ENCODE measurements at places on chromosomes 2 and 18.

DNA sequence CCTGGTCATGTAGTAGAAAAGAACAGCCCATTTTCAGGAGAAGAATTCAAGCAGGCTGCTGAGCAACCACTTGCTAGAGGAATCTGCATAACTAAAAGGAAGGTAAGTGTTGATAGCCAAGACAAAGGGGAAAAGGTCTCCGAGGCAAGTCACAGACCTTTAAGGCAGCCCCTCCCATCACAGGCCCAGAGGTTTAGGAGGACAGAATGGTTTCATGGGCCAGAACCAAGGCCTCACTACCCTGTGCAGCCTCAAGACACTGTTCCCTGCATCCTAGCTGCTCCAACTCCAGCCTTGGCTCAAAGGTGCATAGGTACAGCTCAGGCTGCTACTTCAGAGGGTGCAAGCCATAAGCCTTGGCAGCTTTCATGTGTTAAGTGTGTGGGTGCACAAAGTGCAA, 238.6 kb upstream of the CYP26B1 start:
- no peak for DNase-seq

GRCh38 chr2:5914811-5915611, 222.8 kb downstream of the SOX11 start:
- DNase-seq = no peak

DNA sequence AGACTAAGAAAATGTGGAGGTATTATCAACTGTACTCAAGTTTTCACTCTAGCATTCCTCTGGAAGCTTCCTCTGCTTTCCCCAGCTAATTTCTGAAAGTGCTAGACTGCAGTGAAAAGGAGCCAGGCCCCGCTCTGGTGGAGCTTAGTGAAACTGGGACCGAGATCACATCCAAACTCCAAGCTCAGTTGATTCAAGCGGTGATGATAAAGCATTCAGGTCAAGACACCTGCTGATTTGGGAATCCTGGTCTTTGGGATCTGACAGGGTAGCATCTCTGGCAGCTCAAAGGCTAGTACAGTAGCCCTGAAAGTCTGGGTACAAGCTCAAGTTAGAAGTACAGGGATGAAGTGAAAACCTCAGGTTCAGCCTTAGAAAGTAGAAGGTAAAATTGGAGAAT, 120.2 kb upstream of the CRIM1 start:
- no peak for DNase-seq

GRCh38 chr2:109393662-109393972, 220.1 kb downstream of the SEPTIN10 start:
- no peak for DNase-seq

- DNase-seq = no peak
These were observed 99.8 kb upstream of the NEUROD1 start for GRCh38 chr2:181780047-181780651.

DNA sequence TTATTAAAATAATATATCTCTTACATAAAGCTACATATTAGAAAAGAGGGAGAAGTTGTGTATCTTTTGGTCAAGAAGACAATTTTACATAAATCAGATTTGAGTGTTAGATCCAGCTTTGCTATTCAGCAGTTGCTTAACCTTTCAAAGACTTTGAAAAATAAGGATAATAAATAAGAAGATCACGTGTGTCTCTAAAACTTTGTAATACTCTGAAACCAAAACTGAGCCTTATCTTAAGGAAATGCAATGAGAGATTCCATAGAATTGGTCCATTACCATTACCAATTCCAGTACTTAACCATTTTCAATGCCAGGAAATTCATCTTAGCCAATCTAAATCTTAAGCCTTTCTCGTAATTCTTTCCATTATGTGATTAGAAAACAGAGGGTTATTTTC, 89.2 kb upstream of the COL5A2 start:
- DNase-seq = no peak

GRCh38 chr2:130864830-130865800, 28.4 kb downstream of the ARHGEF4 start:
- DNase-seq = no peak

GRCh38 chr2:132680544-132680943, 10.5 kb upstream of the LYPD1 start:
- no peak for DNase-seq

DNA sequence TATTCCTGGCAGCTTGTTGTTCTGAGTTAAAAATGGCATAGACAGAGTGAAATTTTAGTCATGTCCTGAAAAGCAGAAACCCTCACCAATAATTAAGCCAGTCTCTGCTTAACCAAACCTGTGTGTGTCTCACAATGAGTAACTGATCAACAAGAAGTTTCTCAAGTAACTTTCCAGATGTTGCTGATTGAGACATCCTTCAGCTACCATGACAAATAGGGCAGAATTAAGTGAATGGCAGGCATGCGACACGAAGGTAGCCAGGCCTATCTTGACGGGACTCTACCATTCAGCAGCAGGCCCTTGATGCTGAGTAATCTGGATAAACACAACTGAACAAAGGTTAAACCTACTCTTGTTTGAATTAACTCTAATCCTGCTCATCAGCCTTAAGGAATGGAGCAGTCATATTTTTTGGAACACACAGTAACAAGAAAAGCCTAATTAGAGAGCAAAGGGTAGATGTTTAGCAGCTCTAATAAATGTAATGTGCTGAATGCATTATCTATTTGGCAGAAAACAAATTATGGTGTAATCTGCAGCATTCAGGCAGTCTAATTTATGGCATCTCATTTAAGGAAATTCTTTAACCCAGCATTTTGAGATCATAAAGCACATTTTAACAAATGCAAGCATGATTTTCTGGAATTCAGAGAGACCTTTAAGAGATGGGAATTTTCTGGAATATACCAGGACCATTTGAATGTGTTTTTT, 159.5 kb upstream of the EPHA4 start:
- no peak for DNase-seq

DNA sequence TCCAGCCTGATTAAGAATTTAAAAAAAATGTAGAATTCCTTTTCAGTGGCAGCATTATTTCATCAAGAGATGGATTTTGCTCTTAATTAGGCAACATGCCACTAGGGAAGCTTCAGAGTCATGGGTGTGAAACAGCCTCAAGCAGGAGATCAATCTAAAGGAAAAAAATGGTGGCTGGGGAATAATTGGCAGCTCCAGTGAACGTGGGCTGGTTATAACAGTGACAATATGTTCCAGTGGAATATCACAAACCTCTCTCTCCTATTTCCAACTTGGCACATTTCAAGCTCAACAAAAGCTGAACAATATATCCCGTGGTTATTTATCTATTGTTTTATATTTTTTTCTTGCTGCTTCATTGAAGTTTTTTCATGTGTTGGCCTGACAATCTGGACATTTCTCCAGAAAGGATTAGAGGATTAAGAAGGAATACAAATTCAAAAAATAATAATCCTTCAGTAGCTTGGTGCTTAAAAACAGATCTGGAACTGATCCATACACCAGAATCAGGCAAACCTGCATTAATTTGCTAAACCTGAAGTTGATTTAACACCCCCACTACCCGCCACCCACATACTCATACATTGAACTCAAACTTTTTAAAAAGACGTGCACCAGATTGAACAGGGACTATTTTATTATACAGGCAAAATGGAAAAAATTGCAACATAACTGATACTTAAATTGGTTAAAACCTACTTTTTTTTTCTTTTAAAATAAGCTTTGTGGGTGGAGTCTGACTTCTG, 255.9 kb upstream of the SPRED2 start:
- DNase-seq = no peak

DNA sequence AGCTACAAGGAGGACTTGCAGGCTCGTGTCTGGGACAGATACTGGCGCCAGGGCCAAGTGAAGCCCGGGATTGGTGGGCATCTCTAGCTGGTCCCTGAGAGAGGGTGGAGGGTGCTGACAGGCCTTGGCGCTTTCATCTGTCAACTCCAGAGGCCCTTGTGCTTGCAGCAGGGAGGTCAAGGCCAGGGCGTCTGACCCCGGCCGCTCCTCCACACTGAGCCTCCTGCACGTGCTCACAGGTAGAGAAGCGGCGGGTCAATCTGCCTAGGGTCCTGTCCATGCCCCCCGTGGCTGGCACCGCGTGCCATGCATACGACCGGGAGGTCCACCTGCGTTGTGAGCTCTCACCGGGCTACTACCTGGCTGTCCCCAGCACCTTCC, 9.5 kb downstream of the CAPN10 start:
- DNase-seq = no peak

DNA sequence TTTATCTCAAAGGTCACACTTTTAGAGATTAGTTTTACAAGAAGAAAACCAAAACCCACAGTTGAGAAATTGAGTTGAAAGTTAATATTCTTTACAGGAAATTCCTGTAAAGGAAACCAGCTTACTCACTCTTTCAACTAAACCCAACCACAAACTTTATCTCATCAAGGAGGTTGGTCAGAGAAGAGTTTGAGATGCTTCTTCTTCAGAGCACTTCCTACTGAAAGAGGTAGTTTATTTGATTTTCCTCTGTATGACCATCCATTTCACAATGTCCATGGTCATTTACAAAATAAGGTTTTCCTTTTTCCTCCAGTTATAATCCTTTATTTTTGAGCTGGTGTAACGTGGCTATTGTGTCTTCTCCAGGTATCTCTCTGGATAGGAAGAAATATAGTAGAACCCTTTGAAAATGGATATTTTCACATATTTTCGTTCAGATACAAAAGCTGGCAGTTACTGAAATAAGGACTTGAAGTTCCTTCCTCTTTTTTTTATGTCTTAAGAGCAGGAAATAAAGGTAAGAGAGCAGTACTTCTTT, 4.5 kb upstream of the IL18RAP start:
- DNase-seq = no peak

GRCh38 chr2:167703441-167703840, 544.0 kb downstream of the STK39 start:
- DNase-seq = no peak

DNA sequence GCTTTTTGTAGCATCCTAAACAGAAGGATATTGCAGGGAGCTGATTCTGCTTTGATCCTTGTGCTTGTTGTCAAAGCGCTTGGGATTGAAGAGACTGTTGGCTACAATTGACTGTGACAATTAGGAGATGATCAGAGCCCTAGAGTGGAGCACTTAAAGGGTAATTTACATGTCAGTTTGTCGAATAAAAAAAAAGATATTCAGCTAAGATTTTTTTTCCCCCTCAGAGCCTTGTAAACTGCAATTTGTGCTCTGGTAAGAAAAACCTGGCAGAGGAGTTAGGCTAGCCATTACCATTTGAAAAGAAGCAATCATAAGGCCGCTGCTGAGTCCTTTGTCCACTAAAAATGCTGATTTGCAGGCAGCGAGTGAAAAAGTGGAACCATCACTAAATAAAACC, 47.8 kb upstream of the ZEB2 start:
- no peak for DNase-seq

DNA sequence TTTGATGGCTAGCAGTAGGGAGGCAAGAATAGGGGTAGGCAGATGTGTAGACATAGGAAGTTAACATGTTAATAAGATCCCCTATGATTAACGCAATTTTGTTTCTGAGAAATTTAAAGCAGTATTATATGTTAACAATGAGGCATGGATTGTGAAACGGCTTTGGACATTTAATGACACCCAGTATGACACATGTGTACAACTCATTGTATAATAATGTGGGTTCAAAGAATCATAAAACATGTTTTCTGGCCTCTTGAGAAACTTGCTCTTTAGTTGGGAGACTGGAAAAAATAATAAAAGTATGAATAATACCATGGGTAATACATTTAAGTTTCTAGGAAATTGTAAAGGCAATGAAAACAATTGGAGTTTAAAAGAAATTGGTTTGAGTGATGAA, 332.1 kb upstream of the CDH20 start:
- DNase-seq = no peak

- DNase-seq = no peak
These were observed 28.7 kb downstream of the CCDC141 start for GRCh38 chr2:179021258-179021657.

- DNase-seq = no peak
These were observed 571.7 kb upstream of the FANCL start for GRCh38 chr2:58812771-58813344.

GRCh38 chr2:204024503-204024902, 87.9 kb downstream of the ICOS start:
- no peak for DNase-seq

DNA sequence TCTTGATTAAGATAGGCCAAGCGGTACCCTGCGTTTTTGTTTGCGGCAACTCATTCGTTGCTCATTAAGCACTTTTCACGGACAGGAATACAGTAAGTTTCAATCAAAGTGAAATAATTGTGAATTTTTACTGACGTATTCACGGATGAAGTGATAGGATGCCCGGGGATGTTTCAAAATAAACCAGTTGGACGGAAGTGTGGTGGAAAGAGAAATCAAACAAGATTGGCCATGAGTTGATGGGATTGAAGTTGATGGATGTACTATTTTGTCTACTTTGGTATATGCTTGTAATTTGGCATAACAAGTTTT, 481 bp downstream of the TMEM177 start:
- DNase-seq = no peak

- no peak for DNase-seq
These were observed 70.5 kb downstream of the FMNL2 start for GRCh38 chr2:152405206-152406118.

DNA sequence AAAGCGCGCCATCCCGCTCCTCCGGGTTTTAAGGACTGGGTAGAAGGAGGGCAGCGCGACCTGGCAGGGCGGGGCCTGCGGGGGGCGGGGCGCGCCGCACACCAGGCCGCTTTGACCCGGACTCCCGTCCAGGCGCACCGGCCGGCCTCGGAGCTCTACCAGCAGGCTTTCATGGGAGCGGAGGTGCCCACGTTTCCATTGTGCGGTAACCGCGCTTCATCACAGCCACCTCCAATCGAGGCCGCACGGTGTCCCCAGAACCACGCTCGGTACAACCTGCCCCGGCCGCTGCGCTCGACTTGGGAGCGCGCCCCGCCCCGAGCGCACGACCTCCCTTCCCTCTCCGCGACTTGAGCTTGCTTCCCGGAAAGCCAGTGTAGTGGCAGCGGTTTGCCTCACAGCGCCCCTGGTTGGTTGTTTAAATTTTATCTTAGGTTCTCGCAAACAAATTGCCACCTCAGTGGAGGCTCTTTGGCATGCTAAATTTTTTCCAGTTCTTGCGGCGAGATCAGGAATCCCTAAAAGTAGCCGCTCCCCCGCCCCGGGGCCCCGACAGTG, 280 bp upstream of the CYP1B1 start:
- peak; percentile 69 for DNase-seq

GRCh38 chr2:74895001-74895400, 61.1 kb downstream of the HK2 start:
- DNase-seq = no peak

DNA sequence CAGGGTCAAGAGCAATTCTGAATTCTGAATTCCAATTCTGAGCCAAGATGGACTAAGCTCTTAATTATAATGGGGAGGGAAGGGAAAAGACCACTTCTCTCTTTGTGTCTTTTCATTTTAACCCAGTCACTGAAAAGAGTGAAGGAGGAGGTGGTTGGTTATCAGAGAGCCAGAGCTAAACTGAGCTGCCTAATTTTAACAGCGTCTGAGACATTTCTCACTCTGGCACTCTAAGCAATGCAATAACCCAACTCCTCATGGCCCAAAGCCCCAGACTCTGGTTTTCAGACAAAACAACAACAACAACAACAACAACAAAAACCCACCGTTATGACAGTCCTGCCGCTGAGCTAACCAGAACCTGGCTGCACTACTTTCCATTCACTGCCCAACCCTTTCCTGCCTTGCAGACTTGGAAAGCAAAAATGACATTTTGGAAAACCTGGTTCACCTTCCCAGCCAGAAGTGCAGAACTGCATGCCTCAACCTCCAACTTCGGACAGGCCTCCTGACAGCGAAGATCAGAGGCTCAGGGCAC, 1.0 kb downstream of the CHST10 start:
- DNase-seq = no peak
